ENCODE measurements at places on chromosomes 6 and 20.

DNA sequence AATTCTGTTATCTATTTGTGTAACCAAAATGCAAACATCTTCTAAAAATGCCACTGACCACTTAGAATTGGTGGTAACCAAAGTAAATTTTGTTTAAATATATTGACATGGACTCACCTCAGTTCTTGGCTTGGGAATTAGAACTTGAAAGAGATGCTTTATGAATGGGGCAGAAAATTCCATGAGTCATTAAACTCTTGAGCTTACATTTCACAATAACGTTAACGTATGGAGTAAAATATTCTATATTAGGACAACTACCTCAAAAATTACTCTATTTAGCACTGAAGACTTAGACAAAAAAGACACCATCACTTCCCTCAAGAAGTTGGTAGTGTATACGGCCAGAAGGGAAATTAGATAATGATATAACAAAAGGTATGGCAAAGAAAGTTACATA lies 752.2 kb upstream of the MARCKS start:
- no peak for DNase-seq

GRCh38 chr6:104423691-104424090 lies 436.0 kb downstream of the HACE1 start:
- no peak for DNase-seq

- DNase-seq: no peak
These were observed 160.9 kb upstream of the PMEPA1 start for GRCh38 chr20:57870597-57871236.

- no peak for DNase-seq
These were observed 94.4 kb upstream of the FAM184A start for GRCh38 chr6:119172824-119173223.

GRCh38 chr6:116215414-116215813 lies 38.5 kb downstream of the TSPYL4 start:
- DNase-seq: no peak

DNA sequence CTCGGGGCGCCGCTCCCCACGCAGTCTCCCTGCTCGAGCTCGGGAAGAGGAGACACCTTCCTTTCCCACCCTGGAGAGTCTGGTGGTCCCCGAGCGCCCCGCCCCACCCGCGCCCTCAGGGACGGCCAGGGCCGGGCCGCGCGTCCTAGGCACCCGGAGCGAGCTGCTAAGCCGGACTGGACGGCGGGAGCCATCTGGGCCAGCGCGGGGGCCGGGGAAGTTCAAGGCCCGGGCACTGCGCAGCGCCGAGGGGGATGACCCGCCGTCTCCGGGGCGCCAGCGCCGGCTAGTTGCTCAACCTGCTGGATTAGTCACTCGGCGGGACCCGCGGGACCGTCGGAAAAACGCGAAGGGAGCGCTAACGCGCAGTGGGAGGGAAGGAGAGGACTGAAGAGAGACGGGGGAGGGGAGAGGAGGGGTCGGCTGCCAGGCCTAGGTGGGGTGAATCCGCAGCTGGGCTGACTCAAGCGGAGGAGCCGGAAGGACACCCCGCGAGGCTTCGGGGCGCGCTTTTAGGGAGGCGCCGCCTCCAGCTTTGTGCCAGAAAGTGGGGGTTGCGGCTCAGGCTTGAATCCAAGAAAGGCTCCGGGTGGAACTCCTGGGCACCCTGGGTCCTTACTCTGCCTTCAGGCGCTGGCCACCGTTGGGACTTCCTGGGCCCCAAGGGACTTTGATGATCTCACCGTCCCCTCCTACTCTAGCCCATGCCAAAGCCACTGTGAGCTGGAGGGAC lies 75.7 kb upstream of the FOXP4 start:
- DNase-seq: no peak

DNA sequence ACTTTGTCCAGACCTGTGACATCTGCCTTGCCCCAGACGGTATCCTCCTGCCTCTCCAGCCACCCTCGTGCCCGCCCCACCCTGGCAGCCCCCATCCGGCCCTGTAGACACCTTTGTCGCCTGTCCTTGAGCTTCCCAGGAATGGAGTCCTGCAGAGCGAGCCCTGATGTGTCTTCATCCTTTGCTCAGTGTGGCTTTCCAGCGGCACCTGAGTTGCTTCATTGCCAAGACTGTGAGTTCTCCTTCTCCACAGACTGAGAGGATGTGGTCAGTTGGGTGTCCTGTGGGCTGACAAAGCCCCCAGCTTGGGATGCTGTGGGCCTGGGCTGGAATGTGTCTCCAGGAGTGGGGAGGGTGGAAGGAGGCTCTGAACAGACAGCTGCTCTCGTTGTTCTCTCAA lies 1.7 kb upstream of the CST4 start:
- DNase-seq: no peak

GRCh38 chr6:63806573-63806913 lies 170.9 kb downstream of the PHF3 start:
- no peak for DNase-seq

- DNase-seq: no peak
These were observed 9.7 kb upstream of the SMIM13 start for GRCh38 chr6:11083956-11084355.

GRCh38 chr6:62283365-62283764 lies 2.7 kb downstream of the KHDRBS2 start:
- DNase-seq: no peak

GRCh38 chr6:45721665-45722064 lies 294.0 kb downstream of the CLIC5 start:
- DNase-seq: no peak

GRCh38 chr6:53795340-53795701 lies 516 bp downstream of the LRRC1 start:
- peak; percentile 44 for DNase-seq

GRCh38 chr6:94217836-94218235 lies 798.5 kb upstream of the EPHA7 start:
- DNase-seq: no peak

DNA sequence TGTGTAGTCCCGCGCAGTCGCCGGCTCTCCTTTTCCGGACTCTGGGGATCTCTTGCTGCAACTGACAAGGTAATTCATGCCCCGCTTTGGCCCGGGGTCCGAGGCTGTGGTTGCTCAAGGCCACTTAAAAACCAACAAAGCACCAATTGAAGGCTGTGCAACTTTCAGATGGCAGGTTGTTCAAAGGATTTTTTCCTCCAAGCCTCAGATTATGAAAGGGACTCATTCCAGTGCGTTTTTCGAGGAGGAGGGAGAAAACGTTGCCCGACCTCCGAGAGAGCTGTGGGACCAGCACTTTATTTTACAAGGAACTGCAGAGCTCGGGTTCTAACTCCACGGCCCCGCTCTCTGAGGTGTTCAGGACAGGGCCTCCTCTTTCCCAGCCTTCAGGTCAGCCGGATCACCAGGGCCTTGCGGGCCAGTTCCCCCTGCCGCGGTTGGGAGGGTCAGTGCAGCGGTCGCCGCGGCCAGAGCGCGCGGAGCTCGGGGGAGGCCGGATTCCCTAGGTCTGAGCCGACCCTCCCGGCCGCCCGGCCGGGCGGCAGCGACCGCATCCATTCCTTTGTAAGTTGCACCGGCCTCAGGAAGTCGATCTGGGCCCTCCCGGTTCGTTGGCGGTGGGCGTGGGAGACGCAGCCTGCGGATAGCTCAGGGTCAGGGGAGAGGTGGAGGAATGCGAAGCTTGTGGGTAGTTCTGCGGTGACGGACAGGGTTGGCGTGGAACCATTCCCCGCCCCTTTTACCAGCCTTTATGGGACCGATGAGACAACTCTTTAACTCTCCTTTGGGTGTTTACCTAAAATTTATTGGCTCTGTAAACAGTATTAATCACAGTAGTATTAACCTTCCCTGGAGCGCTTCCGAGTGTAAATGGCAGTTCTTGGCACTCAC lies 1.6 kb downstream of the UTRN start:
- peak; percentile 47 for DNase-seq
